ENCODE measurements at places on chromosomes 3 and 15. TPM values are rescaled to one million over a fixed set of nuclear protein-coding genes. Genes with fewer than 3 reads are reported as not detected.

- no peaks in the 10 kb centered on the region for H3K27me3 ChIP-seq
- no peak overlapping the region for H3K27ac ChIP-seq
- no peaks in the 10 kb centered on the region for H3K4me1 ChIP-seq
- H3K4me3 ChIP-seq: no peak overlapping the region
- no peak for DNase-seq
Observed at GRCh38 chr15:65055201-65055870, 10.1 kb downstream of the SLC51B start.

GRCh38 chr3:142622405-142622804, 26.2 kb downstream of the PLS1 start:
- no peaks in the 10 kb centered on the region for H3K36me3 ChIP-seq
- DNase-seq: no peak
- H3K4me3 ChIP-seq: no peak overlapping the region
- H3K27me3 ChIP-seq: no peaks in the 10 kb centered on the region

DNA sequence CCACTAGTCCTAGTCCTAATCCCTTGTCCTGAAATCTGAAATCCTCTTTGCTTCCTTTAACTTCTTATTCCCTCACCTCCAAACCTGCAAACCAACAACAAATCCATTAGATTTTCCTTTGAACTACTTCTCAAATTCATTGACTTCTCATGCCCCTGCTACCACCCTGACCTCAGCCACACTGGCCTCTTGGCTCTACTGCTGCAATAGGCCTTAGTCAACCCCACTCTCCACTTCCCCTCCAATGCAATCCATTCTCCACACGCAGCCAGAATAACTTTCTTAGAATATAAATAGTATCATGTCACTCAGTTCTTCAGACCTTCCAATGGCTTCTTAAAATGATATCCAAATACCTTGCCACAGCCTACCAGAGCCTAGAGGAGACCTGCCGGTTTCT, 131.1 kb upstream of the GADL1 start:
- no peak overlapping the region for H3K27ac ChIP-seq
- DNase-seq: no peak
- H3K4me3 ChIP-seq: no peak overlapping the region
- no peaks in the 10 kb centered on the region for H3K4me1 ChIP-seq
- no peaks in the 10 kb centered on the region for H3K36me3 ChIP-seq

DNA sequence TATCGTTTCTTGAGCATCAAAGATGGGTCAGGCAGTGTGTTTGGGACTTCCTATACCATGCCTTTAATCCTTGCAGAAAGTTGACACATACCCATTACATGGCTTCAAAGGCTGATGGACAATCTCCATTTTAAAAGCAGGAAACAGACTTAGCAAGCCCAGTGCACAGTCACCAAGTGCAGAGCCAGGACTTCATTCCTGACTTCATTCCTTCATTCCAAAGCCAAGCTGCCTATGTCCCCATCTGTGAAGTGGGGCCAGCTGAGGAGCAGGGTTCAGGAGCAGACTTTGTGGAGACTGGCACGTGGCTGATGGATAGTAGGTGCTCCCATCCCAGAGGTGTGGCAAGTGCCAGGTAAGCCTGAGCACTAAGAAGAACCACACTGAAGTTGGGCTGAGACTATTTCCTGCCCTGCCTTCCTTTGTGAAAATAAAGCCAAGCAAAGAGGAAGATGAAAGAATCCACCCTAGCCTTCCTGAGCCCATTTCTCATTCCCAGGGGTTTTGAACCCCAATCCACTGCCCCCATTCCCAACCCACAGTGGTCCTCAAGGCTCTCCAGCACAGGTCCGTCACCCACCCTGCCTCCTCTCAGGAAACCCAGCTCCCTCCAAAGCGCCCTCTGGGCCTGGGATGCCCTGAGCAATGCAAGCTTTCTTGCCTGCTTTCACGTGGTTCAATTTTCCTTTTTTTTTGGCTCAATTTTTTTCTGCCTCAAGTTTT, 1.8 kb downstream of the CX3CR1 start:
- H3K4me1 ChIP-seq: no peaks in the 10 kb centered on the region
- H3K27me3 ChIP-seq: no peaks in the 10 kb centered on the region
- no peaks in the 10 kb centered on the region for H3K36me3 ChIP-seq
- no peak for DNase-seq
- H3K27ac ChIP-seq: no peak overlapping the region

Gene LRRFIP2
- total RNA-seq: 97.1 TPM

Gene CYP19A1
- total RNA-seq: 5.5 TPM

Data from thyroid gland (tissue), 4 donors.